ENCODE measurements at places on chromosomes 1 and 21.
A peak's percentile ranks its signal among the peaks of the same experiment; 100 is the strongest.

DNA sequence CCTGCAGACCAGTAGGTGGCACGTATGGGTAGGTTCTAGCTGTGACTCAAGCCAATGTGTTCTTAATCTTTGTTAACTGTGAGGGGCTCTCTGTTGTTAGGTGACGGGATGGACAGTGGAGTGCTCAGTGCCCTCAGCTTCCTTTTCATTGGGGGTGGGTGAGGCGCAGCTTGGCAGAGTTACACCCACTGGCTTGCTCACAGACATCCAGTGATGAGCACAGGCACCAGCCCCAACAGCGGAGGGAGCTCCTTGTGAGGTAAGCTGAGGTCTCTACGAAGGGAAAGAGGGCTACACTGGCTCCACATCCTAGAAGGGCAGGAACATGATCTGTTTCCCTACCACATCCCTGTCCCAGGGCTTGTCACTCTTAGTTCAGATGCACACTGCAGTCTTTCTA, 871.3 kb downstream of the LRRIQ3 start:
- DNase-seq: no peak

DNA sequence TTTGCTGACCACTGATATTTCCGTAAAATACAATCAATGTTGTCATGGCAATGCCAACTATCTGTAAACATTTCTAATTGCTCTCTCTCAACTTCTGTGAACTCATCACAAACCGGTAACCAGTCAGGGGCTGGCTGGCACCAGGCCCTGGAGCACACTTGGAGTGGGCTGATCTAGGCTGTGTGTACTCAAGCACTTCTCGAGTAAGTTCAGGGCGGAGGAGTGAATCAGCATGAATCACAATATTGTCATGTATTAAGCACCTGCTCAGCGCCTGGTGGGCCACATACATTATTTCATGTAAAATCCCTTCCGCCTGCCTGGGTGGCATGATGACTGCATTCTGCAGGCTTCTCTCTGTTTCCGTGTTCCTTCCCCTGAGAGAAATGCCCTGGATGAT, 212.4 kb downstream of the FOXD2 start:
- DNase-seq: no peak

- no peak for DNase-seq
Measured at GRCh38 chr1:66633159-66633558, 99.2 kb downstream of the SGIP1 start.

GRCh38 chr1:188872376-188872775, 1605.3 kb downstream of the BRINP3 start:
- DNase-seq: no peak

- no peak for DNase-seq
Measured at GRCh38 chr1:238647877-238648276, 738.5 kb upstream of the CHRM3 start.

- DNase-seq: no peak
Measured at GRCh38 chr21:26769613-26770188, 75.5 kb downstream of the ADAMTS1 start.

DNA sequence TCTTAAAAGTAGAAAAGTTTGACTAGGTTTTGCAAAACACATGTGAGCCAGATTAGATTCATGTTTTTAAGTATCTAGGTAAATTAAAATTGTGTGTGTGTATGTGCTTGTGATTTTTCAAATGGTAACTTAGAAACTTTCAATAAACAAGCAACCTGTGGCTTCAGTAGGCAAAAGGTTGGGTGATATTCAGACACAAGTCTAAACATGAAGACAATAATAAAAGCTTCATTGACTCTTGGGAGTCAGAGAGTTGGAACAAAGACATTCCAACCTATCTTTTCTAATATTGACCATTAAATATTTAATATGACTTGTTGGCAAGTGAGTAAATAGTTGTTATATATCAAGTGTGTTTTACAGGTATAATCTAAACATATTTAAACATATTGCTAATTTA, 1049.6 kb upstream of the ADGRL4 start:
- no peak for DNase-seq

DNA sequence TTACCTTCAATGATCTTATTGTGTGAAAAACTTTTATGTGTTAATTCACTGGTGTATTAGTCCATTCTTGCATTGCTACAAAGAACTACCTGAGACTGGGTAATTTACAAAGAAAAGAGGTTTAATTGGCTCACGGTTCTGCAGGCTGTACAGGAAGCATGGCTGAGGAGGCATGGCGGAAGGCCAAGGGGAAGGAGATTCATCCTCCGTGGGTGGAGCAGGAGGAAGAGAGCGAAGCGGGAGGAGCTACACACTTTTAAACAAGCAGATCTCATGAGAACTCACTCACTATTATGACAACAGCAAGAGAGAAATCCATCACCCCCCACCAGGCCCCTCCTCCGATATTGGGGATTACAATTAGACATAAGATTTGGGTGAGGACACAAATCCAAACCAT, 44.2 kb upstream of the RGS7 start:
- DNase-seq: no peak

GRCh38 chr1:38786040-38786436, 73.5 kb downstream of the RRAGC start:
- DNase-seq: no peak

DNA sequence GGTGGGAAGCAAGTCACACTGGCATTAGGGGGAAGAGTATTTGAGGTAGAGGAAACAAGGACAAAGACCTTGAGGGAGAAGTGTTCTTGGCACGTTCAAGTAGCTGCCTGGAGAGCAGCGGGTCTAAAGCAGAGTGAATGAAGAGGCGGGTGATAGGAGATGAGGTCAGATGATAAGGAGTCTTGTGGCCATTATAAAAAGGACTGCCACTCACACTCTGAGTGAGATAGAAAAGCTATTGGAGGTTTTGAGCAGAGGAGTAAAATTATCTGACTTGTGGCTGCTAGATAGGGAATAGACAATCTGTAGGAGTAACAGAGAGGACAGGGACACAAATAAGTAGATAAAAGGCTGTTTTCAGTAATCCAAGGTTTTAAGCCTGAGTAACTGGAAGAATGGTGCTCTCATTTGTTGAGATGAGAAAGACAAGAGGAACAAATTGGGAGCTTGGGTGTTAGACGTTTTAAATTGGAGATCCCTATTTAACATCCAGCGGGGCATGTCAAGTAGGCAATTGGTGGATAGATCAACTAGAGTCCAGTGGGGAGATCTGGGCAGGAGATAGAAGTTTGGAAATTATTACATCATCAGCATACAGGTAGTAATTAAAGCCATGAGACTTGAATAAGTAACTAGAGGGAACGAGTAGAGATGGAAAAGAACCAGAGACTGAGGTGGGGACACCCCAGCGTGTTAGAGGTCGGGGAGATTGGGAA, 43.7 kb downstream of the HENMT1 start:
- DNase-seq: no peak

- no peak for DNase-seq
Measured at GRCh38 chr1:5415606-5416005, 576.6 kb downstream of the NPHP4 start.

DNA sequence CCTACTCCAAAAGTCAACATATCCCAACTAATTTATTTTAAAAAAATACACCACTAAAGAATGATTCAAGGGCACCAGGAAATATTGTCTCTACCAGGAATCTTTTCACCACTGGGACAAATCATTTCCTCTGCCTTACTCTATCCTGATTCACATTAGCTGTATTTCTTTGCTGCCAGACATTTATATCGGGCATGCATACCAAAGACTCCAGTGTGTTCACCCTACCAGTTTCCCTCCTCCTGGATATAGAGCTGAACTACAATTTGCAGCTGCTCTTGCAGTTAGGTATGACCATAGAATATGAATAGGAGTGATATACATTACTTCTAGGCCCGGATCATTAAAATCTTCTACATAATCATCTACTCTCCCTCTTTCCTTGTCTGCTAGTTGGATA, 7.6 kb downstream of the KCNJ6 start:
- no peak for DNase-seq

- DNase-seq: no peak
Measured at GRCh38 chr21:45518742-45519141, 23.5 kb downstream of the SLC19A1 start.

GRCh38 chr1:41122851-41123518, 101.5 kb upstream of the SLFNL1 start:
- DNase-seq: no peak

DNA sequence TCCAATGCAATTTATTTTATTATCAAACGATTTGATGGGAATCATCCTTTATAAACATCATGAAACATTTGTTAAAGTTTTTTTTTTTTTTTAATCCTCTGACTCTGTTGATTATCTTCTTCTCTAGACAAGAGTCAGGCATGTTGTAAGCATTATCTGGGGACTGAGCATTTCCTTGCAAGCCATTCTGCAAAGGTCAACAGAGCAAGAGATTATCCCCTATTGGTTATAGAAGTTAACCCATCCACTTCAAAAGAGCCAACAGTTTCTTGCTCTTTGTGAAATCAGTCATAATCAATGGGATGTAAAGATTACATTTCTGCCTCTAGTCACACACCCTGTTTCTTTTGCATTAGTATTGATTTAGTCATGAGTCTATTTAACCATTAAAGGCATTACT, 368.8 kb upstream of the ADGRL4 start:
- no peak for DNase-seq

DNA sequence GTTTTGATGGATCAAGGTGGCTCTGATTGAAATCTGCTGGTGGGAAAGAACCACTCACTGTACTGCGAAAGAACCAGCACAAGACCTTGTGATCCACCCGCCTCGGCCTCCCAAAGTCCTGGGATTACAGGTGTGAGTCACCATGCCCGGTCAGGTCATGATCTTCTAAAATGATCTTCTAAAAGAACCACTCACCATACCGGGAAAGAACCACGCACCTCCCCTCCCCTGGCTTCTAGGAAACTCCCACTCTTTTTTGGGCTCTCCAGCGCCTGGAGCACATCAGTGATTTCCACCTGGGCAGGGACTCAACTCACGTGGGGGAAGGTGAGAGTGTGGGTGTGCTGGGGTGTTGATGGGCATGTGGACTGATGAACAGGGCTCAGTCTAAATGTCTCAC, 7.9 kb upstream of the RAB7B start:
- DNase-seq: no peak

- no peak for DNase-seq
Measured at GRCh38 chr21:44326716-44327602, 12.2 kb downstream of the CFAP410 start.

- peak; percentile 89 for DNase-seq
Measured at GRCh38 chr21:16534408-16535101, 804.8 kb downstream of the USP25 start.

DNA sequence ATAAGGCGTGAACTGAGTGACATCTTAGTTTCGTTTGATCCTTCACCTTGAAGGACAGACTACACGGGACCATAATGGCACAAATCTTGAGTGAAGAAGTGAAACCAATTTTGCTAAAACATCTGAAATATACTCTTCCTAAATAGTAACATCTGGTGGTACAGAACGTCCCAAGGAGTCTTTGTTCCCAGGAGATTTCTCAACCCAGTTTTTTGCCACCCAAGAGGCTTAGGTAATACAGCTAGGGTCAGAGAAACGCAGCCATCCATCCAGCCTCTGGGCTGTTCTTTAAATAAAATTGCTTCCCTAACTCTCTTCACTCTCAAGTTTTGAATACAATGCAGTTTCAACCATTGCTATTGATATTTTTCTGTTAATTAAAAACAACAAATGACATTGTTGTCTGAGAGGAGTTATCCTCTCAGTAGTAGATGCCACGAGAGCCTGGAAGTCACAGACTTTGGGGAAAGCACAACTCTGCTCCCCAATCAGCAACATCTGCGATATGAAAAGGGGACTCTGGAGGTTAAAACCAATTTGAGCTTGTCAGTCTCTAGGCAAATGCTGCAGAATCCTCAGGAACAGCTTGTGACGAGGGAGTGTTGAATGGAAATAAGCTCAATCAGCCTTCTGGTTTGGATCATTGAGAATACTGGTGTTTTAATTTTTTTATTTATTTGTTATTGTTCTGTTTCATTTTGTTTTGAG, 394.3 kb upstream of the ADGRL2 start:
- no peak for DNase-seq

DNA sequence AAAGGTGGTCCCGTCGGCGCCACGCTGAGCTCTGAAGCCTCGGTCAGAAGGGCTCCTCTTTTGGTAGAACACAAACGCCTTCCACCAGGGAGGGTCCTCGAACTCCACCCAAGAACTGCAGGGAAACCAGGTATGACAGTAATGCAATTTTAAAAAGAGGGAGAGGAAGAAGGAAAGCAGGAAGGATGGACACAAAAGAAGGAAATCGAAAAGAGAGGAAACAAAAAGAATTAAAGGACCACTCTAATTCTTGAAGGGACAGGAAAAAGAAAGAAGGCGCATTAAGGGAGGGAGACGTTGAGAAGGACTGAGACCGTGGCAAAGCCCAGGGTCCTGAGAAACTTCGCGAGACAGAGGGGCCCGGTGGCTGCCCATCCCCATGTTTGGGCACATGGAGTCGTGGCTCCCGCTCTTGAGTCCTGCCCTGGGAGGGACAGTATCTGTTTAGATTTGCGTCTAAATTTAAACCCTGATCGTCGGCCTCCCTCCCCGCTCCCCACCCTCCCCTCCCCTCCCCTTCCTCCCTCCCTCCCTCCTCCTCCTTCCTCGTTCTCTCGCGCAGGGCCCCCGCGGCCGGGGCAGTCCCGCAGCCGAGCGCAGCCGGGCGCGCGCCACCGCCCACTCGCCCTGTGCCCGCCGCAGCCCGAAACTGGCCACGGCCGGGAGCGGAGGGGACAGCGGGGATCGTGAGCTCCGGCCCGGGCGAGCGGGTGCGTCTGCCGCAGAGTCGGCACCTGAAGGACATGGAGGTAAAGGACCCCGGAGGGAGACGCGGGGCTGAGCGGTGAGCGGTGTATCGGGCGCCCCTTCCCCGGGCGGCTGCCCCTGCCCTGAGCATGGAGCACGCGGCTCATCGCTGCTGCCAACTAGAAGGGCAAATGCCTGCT, at the start of gene RCSD1:
Gene RCSD1, plus strand, starts transcription at position 552 of the 887 bp plus-strand sequence. Its CDS starts 192 bp downstream, at position 744.
- DNase-seq: no peak

DNA sequence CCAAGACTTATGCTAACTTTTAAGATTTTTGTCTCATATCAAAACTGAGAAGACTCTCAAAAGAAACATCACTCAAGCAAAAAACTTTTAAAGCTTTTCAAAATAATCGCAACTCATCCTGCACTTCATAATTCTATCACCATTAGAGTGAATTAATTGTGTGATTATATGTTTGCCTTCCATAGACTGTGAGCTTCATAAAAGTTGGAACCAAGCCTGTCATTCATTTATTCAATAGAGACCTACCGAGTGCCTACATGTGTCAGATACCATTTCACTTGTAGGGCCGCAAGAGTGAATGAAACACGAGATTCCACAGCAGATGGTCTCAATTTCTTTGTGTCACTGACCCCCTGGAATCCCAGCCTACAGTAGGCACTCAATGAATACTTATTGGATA, 106.4 kb downstream of the RHOU start:
- no peak for DNase-seq

DNA sequence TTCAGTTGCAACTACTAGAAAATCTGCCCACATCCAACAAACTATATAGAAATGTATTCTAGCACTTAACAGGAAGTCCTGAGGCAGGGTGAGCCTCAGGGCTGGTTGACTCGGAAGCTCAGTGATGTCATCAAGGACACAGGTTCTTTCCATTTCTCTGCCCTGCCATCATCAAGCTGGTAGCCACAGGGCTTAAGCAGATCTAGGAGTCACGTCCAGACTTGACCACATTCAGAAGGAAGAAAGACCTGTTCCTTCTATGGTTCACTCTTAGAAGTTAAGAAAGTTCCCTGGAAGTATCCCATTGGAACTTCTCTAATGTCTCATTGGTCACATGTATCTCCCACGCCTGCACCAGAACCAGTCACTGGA, 438.1 kb downstream of the PRDM2 start:
- no peak for DNase-seq

GRCh38 chr1:68975212-68975933, 478.5 kb upstream of the DEPDC1 start:
- DNase-seq: no peak

All from posterior cingulate gyrus (tissue), 11 donors.